ENCODE measurements at places on chromosomes 16 and 17.
A peak's percentile ranks its signal among the peaks of the same experiment; 100 is the strongest.

DNA sequence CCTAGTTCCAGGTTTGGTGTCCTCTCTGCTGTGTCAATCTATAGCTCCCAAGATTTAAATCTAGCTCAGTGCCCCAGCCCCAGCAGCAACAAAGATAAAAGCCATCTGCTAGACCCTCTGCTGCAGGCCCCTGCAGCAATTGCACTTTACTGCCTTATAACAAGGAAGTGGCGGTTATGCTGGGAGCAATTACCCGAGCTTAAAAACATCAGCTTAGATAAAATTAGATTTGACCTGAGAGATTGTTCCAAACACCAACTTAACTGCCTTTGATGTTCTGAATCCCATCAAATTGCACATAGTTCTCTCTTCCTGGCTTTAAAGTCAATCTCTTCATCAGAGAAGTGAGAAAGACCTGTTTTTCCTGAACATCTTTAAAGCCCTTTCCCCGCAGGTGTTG, 62.4 kb upstream of the SHISA6 start:
- DNase-seq, result no peak

DNA sequence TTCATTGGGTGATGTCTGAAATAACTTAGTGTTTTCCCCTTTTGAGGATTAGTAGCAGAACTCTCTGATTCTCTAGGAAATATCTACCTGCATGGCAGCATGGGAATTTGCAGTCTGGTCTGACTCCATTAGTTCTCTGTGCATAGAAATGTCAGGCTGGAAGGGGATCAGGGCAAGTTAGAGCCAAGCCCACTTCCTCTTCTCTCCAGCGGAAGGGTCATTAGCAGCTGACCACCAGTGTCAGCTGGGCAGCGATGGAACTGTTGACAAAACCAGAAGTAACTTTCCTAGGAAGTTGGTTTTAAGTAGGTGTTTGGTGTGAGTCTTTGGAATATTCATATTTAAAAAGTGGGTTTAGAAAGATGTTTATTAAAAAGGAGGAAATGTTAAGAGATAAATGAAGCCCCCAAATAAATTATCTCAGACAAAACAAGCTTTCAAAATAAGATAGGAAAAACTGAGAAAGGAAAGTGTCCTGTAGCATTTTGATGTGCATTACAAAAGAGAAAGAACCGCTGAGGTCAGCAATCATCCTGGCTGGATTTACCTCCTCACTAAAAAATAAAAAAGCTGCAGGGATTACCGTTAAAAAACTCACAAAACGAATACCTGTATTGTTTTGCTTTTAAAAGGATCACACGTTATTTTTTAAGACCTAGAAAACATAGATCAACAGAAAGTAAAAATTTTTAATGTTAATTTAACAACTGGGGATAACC, 32.4 kb upstream of the MMD start:
- DNase-seq, result no peak

- no peak for DNase-seq
Measured at GRCh38 chr16:49961089-49961488, 63.9 kb upstream of the CNEP1R1 start.

DNA sequence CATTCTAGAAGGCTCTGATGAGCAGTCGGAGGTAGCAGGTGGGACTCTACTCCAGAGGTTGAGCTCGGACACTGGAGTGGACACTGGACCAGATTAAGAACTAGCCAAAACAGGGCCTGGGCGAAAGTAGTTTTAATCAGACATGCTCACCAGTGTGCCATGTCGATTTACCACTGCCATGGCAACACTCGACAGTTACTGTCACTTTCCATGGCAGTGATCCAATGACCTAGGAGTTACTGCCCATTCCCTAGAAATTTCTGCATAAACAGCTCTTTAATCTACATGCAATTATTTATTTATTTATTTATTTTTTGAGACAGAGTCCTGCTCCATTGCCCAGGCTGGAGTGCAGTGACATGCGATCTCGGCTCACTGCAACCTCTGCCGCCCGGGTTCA, 7.2 kb upstream of the METTL9 start:
- DNase-seq, result no peak

DNA sequence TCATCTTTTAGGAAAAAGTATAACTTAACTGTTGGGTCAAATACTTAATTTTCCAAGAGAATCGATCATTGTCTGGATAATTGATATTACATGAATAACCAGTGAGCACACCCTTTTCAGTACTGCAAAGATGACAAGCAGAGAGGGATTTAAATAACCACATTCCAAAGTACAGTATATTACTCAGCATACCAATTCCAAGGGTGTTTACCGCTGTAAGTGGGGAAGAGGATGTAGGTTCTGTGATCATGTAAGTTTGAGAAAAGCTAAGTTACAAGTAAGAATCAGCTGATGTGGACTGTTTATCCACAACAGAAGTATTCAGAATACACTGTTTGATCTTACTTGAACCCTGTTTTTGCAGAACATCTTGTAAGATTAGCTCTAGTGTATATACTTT, 6.1 kb downstream of the GDE1 start:
- no peak for DNase-seq

DNA sequence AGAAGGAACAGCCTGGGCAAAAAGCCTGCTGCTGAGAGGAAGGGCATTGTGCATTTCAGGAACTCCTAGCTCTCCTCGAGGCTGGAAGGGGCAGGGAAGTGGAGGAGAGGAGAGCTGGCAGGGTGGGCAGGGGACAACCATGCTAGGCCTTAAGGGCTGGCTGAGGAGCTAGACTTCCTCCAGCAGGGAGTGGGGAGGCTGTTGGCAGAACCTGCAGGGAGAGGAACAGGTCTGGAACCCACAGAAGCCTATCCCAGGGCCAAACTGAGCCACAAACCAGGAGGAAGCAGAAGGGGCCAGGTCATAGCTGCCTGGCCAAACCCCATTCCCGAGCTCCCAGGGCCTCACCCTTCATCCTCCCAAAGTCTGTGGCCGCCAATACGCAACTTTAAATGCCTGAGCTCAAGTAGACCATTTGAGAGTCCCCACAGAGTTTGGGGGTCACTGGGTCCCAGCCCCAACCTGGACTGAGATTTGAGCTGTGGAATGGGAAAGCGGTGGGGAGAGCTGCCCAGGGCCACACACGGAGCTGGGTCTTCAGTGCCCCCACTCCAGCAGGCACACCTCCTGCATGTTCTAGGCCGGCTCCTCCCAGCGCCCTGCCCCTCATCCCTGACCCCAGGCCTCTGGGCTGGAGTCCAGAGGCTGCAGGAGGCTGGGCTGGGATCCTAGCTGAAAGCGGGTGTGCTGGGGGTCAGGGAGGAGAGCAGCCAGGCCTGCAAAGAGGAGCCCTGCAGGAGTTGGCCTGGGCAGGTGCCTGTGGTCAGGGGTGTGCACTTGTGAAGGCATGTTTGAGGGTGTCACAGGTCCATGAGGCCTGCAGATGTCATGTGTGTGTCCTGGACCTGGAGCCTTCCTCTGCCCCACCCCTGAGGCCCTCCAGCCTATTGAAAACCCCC, 4.5 kb downstream of the CDH5 start:
- DNase-seq, result no peak

GRCh38 chr16:9050102-9050830, 41.2 kb upstream of the HAPSTR1 start:
- peak; percentile 36 for DNase-seq

DNA sequence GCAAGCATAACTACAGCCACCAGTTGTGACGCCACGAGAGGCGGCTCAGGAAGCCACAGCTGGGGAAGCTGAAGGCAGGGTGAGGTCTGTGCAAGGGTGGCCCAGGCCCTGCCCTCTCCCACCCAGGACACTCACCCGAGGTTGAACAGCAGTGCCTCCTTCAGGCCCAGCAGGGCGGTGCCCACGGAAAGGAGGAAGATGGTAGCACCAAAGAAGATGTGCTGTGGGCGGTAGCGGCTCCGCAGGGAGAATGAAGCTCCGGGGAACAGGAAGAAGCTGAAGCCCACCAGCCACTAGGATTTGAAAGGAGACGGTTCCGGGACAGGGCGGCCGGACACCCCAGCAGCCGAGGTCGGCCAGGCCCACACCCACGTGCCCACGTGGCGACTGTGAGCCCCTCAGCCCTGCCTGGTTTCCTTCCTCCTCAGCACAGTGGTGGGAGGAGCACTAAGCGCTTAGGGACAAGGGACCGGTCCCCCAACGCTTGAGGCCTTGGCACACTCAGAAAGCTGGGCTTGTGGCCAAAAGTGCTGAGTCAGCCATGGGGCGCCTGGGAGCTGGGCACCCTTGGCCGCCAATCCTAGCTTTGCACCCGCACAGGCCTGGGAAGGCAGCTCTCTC, 11.0 kb downstream of the CYB561 start:
- no peak for DNase-seq

- DNase-seq, result no peak
Measured at GRCh38 chr17:41258406-41258805, 3.2 kb downstream of the KRTAP9-9 start.

GRCh38 chr16:78505036-78505435, 405.6 kb downstream of the WWOX start:
- no peak for DNase-seq

DNA sequence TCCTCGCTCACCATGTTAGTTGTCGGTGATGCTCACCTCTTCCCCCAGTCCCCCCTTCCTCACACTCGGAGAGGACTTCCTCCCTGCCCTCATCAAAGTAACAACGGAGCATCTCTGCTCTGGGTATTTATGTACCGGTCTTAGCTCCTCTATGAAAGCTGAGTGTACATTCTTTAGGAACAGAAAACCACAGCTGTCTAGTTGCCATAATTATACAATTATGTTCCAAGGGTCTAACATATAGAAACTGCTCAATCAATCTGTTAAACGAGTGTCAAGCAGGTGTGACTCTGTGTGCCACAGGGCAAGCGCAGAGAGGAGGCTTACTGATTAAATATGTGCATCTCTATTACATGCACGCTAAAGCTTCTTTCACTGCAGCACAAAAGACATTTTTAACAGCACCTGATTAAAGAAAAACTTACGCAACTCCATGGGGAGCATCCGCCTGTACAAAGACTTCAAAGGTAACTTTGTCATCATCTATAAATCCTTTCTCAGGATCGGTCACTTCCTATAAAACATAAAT, 37.8 kb downstream of the LITAFD start:
- DNase-seq, result no peak

- DNase-seq, result peak; percentile 50
Measured at GRCh38 chr17:60601447-60602384, 1.7 kb downstream of the PPM1D start.

DNA sequence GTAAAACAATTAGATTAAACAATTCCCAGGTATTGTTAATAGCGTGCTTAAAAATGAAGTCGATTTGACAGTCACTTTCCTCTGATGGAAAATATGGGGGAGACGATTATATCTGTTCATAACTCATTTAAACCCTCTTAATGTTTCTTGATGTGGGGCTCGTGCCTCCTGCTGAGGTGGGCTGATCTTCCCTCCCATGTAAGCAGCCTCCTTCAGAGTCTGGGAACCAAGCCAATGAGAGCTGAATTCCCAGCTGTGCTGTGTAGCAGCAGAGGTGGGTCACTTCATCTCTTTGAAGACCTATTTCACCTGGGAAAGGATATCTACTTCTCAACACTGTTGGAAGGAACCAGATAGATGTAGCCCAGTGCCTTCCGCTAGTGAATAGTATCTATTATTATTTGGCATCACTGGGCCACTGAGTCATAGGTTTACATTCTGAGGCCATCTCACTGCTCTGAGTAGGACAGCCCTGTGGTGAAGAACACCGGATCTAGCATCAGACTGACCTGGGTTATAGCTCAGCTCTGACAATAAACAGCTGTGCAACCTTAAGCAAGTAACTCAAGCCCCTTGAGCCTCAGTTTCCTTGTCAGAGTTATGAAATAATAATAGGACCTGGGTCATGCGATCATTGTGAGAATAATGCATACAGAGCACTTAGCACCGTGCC, 85.3 kb upstream of the C16orf82 start:
- DNase-seq, result no peak

DNA sequence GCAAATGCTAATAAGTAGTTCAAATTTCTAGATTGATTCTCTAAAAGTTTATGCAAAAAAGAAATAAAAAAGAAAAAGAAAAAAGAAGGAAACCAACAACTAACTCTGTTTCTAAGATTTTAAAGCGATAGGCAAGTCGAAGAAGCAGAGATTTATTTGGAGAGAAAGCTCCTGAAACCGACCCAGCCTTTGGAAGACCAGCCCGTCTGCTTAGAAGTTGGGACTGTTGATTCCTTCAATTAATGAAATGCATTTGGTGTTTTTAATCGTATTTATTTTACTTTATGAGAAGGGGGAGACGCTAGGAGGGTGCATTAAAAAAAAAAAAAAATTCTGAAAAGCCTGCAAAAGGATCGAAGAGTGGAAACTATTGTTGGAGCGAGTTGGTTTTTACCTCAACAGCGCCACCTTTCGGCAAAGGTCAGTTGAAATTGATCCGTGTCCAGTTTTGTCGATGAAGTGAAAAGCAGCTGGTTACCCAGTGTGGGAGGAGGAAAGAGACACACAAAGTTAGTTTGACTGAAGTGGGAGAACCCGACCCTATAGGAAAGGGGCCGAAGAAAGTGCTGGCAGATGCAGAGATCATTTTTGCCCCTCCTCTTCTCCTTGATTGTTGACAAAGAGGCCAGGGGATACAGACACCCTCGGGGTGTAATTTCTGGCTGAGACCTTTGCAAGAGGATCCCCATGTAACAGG, 1.5 kb upstream of the MAF start:
- peak; percentile 73 for DNase-seq

DNA sequence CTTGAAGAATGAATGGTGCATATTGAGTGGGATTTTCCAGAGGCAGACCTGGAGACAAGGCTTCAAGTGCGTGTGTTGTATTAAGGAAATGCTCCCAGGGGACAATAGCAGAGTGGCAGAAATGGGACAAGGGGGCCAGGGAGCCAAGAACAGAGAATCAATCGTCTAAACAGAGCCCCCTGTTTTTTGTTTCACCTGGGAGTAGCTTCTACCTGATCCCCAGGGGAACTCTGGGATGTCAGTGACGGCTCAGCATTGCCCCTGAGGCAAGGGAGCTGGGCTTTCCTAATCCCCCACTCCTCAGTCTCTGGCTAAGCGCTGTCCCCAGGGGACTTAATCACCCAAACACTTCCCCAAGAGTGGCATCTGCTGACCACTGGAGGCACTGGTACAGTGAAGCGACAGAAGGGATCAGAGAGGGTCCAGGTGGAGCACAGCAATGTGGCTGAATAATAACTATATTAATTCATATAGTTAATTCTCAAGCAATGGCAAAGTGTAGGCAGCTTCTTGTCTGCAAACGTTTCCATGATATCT, 35.7 kb upstream of the C16orf78 start:
- no peak for DNase-seq

- DNase-seq, result no peak
Measured at GRCh38 chr16:9484426-9484825, 393.0 kb downstream of the HAPSTR1 start.

- no peak for DNase-seq
Measured at GRCh38 chr17:78675836-78676235, 98.6 kb upstream of the DNAH17 start.

GRCh38 chr16:76612497-76612896, 335.3 kb downstream of the CNTNAP4 start:
- DNase-seq, result no peak

GRCh38 chr16:74766729-74767128, 7.9 kb downstream of the FA2H start:
- DNase-seq, result no peak
